ENCODE measurements at places on chromosomes 4 and X. TPM values are rescaled to one million over a fixed set of nuclear protein-coding genes. Genes with fewer than 3 reads are reported as not detected.

PLXNB3 gene
- 1.7 TPM for total RNA-seq

- DNase-seq = no peak
Measured at GRCh38 chr4:53786632-53787031, 195.3 kb upstream of the LNX1 start.

DNA sequence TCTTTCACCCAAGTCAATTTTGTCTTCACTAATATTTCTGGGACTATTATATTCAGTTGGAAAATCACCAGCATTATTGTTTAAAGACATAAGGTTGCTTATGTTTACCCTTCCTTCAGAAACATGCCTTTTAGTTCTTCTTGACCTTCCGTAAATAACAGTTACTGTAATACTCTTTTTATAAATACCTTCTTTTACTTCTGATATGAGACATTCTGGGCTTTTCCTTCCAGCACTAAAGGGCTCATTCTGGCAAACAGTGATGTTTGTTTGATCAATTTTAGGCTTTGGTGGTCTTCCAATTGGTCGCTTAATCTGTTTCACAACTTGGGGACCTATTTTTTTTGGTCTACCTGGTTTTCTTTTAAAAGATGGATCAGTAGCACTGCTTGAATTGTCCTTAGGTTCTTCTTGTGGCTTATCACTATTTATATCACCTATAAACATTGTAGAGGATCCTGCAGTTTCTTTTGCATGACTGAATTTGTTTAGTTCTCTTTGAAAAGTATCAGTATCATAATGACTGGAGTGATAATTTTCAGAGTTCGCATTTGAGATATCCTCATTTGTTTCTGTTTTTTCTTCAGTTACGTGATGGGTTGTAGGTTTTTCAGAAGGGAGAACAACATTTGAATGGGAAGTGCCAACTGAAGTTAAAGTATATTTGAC lies 64.8 kb downstream of the NCAPG start:
- DNase-seq = no peak

DNA sequence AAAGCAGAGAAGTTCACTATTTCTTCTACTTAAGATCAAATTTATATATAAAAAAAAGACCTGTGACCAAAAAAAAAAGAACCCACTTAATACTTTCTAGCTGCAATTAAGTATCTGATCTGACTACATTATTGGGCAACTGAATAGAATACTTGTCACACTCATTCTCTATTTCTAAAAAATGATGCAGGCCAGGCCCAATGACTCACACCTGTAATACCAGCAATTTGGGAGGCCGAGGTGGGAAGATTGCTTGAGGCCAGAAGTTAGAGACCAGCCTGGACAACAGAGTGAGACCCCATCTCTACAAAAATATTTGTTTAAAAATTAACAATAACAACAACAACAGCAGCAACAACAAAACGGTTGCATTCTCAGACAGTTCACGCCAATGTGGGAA lies 108.8 kb upstream of the BMP2K start:
- DNase-seq = no peak

DNA sequence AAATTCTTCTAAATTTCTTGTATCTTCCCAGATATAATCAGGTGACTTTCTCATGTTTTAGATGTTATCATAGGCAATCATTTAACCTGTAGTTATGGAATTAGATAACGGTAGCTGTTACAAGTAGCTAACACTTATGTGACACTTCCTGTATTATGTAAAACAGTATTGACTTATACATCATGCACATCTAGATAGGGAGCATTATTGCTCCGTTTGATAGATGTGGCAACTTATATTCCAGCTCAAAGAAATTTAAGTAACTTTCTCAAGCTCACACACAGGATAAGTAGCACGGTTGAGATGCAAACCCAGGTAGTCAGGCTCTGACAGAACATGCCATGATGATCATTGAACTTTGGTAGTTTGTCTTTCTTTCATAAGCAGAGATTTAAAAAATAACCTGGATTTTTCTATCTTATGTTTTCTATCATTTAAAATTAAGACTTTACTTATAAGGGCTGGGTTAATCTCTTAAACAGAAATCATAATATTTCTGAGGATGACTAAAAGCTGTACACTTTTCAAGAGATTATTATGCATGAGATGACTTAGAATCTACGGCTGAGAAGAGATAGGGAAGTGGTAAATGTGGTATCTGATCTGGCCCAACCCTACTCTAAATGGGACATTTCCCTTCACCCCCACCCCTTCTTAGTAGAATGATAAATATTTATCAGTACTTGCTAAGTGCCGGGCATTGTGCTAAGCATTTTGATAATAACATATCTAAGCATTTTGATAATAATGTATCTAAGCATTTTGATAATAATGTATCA lies 69.1 kb upstream of the HPGD start:
- no peak for DNase-seq

GRCh38 chrX:112614640-112615039 lies 65.1 kb downstream of the LHFPL1 start:
- peak; percentile 4 for DNase-seq

DNA sequence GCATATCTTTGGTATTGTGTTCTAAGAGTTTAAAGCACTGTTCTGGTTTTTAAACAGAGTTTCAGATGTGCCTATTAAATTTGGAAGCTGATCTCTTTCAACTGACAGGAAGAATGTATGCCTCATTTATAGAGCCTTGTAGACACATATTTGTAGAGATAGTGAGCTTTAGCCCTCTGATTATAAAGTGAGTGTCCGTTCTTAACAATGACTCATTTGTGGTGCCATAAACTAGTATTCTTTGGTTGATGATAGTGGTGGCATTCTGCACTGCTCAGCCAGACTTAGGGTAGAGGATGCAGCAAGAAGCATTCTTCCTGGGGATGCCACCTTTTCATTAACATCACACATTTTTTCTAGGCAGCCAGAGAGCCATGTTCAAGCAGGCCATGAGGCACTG lies 121.7 kb downstream of the TLL1 start:
- DNase-seq = no peak

Measured in Caki2 (cell line).